ENCODE measurements at places on chromosomes 12 and 14.

- no peak for DNase-seq
These were observed 253.6 kb downstream of the ZFP36L1 start for GRCh38 chr14:68539241-68539737.

DNA sequence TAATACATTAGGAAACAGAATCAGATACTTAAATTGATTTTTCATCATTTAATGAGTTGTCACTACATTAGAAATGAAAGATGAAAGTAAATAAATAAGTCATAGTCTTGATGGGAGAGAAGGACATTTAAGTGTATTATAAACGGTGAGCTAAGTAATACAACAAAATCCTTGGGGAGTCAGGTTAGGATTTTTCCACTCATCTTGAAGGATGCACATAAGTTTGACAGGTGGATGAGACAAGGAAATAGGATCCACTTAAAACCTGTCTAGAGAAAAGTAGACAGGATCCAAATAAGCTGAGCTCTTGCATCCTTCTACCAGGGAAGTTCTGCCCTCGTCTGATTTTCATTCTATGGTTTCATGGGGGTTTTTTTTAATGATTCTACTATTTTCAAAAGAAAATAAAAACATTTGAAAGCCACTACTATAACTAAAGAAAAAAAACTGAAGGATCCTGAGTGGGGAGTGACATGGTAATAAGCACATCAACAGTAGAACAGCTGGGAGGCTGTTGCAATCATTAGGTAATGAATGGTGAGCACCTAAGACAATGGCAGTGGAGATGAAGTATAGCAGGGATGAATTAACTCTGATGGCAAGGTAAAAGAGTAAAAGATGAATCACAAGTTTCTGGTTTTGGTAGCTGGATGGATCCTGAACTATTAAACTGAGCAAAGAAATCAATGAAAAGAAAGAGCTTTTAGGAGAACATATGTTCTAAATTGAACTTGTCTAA lies 17.0 kb downstream of the CEP128 start:
- DNase-seq: no peak

- DNase-seq: no peak
These were observed 519.7 kb upstream of the TBX3 start for GRCh38 chr12:115203701-115204100.

GRCh38 chr12:15304296-15304695 lies 18.0 kb upstream of the PTPRO start:
- DNase-seq: no peak

All from mesothelial cell of epicardium (in vitro differentiated cells).